Right cardiac atrium (tissue), 5 donors: ENCODE measurements at places on chromosomes 4 and X. TPM values are rescaled to one million over a fixed set of nuclear protein-coding genes. Genes with fewer than 3 reads are reported as not detected.
A peak's percentile ranks its signal among the peaks of the same experiment; 100 is the strongest.

DNA sequence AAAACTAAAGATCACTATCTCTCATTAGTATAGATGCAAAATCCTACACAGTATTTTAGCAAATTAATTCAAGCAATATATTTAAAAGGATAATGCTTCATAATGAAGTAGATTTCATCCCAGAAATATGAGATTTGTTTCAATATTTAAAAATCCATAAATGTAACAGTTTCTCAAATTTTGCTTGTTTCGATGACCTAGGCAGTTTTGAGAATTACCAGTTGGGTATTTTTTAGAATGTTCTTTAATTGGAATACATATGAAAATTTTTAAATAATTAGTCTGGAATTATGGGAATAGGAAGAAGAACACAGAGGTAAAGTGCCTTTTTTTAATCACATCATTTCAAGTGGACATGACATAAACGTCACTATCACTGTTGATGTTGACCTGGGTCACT lies 192.3 kb downstream of the FBXO8 start:
- DNase-seq = no peak

- DNase-seq = no peak
These were observed 98.2 kb downstream of the FRYL start for GRCh38 chr4:48681856-48682255.

DNA sequence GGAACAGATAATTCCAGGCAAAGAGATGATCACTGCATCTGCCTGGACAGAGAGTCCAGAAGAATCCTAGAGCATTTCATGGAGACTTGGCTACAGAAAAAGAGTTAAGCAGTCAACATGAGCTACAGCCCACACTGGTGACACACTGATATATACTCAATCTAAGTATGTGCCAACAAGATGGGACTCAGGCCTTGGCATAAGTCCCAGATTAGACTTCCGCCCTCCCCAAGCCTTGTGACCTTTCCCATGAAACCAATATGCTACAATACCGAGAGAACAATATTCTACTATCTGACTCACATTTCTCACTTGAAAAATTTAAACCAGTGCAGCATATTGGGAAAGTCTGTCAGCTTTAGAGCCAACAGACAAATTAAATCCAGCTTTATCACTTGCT lies 65.7 kb upstream of the SLITRK2 start:
- DNase-seq = no peak

- DNase-seq = no peak
These were observed 239.0 kb upstream of the GLRA2 start for GRCh38 chrX:14290335-14290734.

- no peak for DNase-seq
These were observed 13.3 kb upstream of the AASDH start for GRCh38 chr4:56400560-56400959.

- DNase-seq = no peak
These were observed 359.1 kb downstream of the ZNF674 start for GRCh38 chrX:46185923-46186810.

- no peak for DNase-seq
These were observed 41.7 kb downstream of the LIN54 start for GRCh38 chr4:82968972-82969371.

- no peak for DNase-seq
These were observed 39.3 kb upstream of the TXK start for GRCh38 chr4:48173056-48173991.

- no peak for DNase-seq
These were observed 37.1 kb downstream of the TRIM2 start for GRCh38 chr4:153241295-153241694.

- no peak for DNase-seq
These were observed 728.9 kb downstream of the PCDH18 start for GRCh38 chr4:136803433-136803832.

- DNase-seq = no peak
These were observed 1.1 kb upstream of the SLC10A7 start for GRCh38 chr4:146522869-146523205.

DNA sequence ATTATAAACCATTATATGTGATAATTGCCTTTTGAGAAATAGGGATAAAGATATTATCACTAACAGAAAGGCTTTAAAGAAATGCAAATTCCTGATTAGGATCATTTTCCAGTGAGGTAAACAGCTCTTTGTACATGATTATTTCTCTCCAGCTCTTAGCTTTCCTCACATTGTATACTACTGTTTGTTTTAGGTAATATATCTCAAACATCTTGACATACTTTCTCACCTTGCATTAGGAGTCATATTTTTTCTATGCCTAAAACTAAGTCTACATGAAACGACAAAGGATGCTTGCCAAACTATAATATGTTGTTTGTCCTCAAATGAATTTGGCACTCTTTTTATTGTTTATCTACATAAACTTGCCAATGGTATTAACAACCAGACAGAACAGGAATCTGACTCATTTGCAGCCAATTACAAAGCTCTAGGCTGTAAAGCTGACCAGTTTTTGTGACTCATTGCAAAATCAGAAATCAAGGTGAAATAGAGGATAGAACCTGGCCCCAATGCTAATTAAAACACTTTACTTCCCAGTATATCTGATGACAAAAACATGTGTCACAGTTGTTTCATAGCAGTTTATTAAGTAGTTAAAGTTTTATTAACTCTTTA lies 107.0 kb downstream of the IQCM start:
- DNase-seq = no peak

DNA sequence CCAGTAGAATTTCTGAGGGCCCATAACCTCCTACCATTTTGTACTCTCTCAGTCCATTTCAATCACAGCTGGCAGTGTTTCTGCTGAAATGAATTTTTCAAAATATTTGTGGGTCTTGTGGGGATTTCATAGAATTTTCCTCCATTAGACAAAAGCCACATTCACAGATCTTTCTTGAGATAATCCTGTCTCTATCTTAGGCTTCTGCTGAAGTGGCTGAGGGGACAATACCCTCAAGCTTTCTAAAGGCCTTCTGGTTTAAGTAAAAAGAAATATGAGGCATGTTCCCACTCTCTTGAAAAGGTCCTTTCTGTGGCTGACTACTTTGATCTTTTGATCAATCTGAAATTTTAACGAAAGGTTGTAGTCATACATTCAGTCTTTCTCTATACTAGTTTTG lies 1930.0 kb upstream of the AGA start:
- DNase-seq = no peak

- no peak for DNase-seq
These were observed 127.8 kb upstream of the DIAPH2 start for GRCh38 chrX:96556886-96557285.

- no peak for DNase-seq
These were observed 20.5 kb downstream of the COMMD8 start for GRCh38 chr4:47442980-47443379.

- DNase-seq = no peak
These were observed 1.8 kb downstream of the FGF5 start for GRCh38 chr4:80268081-80268823.

GRCh38 chrX:66408507-66408906 lies 230.4 kb downstream of the EDA2R start:
- no peak for DNase-seq

- DNase-seq = no peak
These were observed 3.7 kb downstream of the SMS start for GRCh38 chrX:21944136-21944615.

GRCh38 chrX:106955004-106955772 lies 35.0 kb downstream of the CLDN2 start:
- no peak for DNase-seq

DNA sequence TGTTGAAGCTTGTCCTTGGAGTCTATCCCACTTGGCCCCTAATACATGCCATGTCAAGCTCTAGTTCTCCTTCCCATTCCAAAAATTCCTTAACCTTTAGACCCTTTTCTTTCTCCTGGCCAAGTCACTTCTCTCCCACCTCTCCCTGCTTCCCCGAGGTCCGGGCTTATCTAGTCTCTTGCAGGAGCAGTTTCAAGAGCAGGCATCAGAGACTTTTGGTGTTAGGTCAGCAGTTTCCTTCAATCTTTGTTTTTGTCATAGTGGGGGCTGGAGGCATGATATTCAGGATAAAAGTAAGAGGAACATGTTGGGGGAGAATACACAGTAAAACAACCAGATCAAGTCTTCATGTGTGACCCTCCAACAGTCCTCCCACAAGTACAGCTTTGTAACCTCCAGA lies 11.5 kb upstream of the IDS start:
- DNase-seq = no peak

DNA sequence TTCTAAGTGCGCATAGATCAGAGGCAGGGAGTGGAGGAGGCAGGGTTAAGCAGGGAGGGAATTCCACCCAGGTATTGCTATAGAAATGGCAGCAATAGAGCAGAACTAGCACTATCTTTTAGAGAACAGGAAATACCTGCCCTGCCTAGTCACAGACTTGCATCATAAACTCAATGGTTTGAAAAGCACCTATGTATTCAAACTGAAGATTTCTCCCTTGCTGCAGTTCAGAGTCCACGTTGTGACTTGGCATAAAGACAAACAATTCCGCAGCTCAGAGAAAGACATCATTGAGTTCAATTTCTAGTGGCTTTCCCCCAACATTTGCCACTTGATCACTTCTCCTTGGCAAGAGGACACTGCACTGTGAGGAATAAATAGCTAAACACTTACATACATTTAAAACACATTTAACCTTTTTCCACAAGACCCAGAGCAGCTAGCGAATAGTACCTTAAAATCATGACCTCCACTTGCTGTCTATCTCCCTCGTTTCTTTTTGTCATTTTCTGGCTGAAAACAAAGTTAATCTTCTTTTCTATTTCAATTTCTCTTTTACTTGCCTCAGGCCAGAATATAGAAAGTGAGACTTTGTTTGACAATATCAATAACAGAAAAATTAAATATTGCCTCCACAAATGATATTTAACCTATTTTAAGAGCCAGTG lies 42.4 kb downstream of the SLC7A11 start:
- DNase-seq = no peak

DNA sequence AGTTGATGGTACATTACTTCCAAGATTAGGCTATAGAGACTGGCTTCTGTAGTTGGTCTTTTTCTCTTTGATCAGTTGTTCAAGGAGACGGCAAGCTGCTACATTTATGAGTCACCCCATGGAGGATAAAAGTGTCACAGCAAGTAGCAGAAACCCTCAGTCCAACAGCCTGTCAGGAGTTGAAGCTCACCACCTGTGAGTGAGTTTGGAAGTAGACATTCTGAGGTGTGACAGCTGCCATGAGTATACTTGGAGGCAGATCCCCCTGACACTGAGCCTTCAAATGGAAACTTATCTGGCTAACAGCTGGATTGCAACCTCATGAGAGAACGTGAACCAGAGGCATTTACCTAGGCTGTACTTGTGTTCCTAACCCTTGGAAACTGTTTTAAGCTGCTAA lies 68.0 kb downstream of the CCNG2 start:
- DNase-seq = no peak

DNA sequence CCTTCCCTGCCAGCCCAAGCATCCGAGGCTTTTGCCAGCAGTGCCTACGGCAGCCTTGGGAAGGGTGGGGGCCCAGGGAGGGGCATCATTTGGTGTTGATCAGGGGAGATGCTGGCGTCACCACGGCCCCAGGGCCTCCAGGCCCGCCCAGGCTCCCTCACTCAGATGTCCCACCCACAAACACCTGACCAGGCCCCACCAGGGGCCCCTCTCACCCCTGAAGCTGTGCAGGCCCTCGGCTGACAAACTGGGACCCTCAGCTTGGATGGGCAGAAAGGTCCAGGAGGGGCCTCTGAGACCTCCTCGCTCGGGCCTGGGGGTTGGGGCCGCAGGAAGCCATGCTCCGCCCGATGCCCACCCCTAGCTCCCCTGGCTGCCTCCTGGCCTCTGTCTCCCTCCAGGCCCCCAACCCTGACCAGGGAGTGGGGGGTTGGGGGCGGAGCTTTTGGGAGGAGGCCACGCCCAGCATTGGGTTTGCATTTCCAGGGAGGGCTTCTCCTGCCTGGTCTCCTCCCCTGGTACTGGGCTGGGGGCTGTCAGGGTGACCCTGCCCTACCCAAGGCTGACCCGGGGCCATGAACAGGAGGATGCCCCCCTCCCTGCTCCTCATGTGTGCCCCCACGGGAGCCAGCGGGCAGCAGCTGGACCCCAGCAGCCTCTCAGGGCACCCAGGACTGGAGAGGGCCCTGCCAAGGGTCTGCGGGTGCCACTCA lies 33.4 kb upstream of the SPON2 start:
- peak; percentile 59 for DNase-seq

Gene SPANXB1
- not detected for total RNA-seq

Gene TMPRSS11E
- not detected for total RNA-seq

Gene SLC10A4
- total RNA-seq = not detected

Gene PF4V1
- not detected for total RNA-seq

Gene SYTL5
- 0.06 TPM for total RNA-seq

Gene FAM47B
- total RNA-seq = not detected

Gene DCLK2
- 13.2 TPM for total RNA-seq

Gene PDCL2
- not detected for total RNA-seq

Gene SMIM10
- 9.8 TPM for total RNA-seq

Gene ASB12
- 1.4 TPM for total RNA-seq
